Stomach (tissue), 19 donors: ENCODE measurements at places on chromosomes 7 and 10.
A peak's percentile ranks its signal among the peaks of the same experiment; 100 is the strongest.

DNA sequence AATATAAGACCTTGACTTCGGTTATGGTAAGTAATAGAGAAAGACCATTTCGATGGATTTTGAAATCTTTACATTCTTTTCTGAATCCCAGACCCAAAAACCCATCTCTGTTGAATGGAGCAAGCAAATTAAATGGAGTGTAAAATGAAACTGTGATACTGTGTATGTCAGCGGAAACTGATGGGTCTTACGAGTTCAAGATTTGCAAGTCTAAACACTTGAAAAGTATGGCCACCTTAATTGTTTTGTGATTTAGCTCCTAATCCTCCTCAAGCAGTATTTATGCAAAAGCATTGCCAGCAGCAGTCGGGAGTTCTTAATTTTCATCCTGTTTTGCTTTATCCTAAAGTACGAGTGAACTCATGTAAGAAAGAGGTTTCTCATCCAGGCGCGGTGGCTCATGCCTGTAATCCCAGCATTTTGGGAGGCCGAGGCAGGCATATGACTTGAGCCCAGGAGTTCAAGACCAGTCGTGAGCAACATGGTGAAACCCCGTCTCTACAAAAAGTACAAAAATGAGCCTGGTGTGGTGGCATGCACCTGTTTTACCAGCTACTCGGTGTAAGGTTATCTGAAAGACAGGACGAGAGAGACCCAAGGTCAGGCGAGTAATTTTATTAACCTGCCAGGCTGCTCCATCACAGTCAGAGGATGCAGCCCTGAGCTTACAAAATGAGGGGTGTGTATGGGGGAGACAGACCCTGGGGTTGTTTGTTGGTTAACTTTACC, 5.8 kb upstream of the DHTKD1 start:
- DNase-seq: no peak

DNA sequence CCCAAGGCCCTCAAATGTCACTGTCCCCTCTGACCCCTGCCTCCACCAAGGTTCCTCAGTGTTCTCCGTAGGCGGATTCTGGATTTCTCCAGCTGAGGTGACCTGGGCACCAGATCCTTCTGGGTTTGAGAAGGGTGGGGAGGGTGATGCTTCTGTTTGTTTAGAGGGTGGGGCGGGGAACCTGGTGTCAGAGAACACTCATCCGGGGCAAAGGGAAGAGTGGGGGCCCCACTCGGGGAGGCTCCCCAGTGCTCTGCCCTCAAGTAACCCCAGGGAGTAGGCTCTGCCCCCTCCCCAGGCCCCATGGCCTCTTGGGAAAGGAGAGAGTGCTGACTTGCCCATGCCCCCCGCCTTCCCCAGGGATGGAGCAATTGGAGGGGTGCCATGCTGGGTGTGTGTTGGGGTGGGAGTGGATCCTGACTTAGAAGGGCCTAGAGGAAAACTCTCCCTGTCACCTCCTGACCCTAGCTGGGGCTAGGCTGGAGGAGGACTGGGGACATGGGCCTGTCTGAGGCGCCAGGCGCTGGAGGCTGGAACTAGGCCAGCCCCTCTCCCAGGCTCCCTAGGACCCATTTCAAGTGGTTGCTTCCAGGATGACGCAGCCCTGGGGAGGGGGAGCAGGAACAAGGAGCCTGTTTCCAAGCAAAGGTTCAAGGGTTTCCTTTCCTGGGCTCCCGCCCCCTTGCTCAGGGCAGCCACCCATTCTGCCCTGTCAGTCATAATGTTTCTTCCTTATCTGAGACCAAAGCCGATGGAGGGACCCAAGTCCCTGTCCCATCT, 27.9 kb downstream of the KAZALD1 start:
- DNase-seq: peak; percentile 43

- no peak for DNase-seq
These were observed 113.9 kb downstream of the CYTH3 start for GRCh38 chr7:6158424-6159096.

DNA sequence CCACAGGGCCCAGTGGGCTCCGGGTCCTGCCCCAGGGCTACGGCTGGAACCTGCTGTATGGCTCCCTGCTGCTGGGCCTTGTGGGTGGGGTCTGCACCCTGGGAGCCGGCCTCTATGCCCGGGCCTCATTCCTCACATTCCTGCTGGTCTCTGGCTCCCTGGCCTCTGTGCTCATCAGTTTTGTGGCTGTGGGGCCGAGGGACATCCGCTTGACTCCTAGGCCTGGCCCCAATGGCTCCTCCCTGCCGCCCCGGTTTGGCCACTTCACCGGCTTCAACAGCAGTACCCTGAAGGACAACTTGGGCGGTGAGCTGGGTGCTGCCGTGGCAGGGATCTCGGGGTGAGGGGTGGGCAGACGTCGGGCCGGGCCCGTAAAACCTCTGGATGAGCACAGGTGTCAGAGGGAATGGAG, 4.4 kb downstream of the SLC12A9 start:
- DNase-seq: no peak

- DNase-seq: peak; percentile 82
These were observed 54.3 kb downstream of the FAM241B start for GRCh38 chr10:69684020-69684980.

GRCh38 chr7:137696376-137696775, 150.4 kb downstream of the DGKI start:
- DNase-seq: no peak

DNA sequence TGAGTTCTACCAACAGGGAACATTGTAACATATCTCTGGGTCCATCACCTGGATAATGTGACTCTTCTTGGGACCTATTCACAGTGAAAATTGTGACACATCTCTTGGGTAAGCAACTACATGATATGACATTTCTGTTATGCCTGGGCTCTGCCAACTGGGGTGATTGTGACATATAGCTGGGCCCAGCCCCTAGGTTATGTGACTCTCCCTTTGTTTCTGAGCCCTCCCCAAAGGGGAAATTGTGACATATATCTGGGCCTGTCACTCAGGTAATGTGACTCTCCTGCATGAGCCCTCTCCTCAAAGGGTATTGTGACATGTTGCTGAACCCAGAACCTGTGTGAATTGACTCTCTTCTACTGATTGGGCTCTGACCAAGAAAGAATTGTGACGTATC, 22.4 kb upstream of the ZNF107 start:
- DNase-seq: no peak

DNA sequence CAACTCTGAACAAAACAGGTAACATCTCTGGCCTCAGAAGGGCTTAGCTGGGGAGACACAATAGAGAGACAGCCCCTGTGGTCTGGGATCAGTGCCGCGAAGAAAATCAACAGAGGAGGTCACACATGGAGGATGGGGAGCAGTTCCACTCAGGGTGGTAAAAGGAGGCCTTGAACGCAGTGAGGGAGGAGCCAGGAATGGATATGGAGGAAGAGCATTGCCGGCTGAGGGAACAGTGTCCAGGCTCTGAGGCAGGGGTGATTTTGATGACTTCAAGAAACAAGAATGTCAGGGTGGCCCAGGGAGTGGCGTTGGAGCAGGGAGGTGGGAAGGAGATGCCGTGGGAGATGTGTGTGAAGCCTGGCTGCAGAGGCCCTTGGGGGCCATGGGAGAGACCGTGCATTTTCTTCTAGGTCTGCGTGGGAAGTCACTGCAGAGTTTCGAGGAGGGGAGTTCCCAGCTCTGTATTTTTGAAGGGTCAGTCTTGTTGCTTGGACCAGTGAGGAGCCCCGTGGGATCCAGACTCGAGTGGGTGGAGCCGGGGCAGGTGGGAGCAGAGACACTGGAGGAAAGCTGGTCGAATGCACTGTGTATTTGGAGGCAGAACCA, 35.7 kb upstream of the SH2D4B start:
- DNase-seq: no peak

GRCh38 chr10:92493362-92493761, 80.5 kb downstream of the IDE start:
- no peak for DNase-seq
